Breast epithelium (tissue), 4 donors: ENCODE measurements at places on chromosomes 13 and 19. TPM values are rescaled to one million over a fixed set of nuclear protein-coding genes. Genes with fewer than 3 reads are reported as not detected.

LSM14A gene
- 106 TPM for total RNA-seq

- H3K4me3 ChIP-seq: no peak overlapping the region
- no peaks in the 10 kb centered on the region for H3K4me1 ChIP-seq
- no peak for DNase-seq
- H3K27ac ChIP-seq: no peak overlapping the region
Measured at GRCh38 chr19:55094456-55095259, 19.0 kb downstream of the EPS8L1 start.

DNA sequence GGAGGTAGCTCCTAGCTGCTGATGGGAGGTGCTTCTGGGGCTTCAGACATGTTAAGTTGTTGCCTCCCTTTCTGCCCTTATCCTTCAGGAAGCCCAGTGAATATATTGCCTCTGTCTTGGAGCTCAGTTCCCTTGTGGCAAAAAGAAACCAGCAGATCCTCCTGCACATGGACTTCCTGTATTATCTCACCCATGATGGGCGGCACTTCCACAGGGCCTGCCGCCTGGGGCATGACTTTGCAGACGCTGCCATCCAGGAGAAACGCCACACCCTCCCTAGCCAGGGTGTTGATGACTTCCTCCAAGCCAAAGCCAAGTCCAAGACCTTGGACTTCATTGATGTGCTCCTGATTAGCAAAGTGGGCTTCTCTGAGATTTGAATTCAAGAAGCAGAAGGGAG lies 6.0 kb upstream of the CYP4F12 start:
- no peaks in the 10 kb centered on the region for H3K27me3 ChIP-seq
- no peaks in the 10 kb centered on the region for H3K4me1 ChIP-seq
- no peak overlapping the region for H3K27ac ChIP-seq
- H3K4me3 ChIP-seq: no peak overlapping the region
- no peaks in the 10 kb centered on the region for H3K36me3 ChIP-seq

GRCh38 chr13:24145674-24146073 lies 14.8 kb upstream of the SPATA13 start:
- no peak for DNase-seq
- H3K27ac ChIP-seq: peak overlapping the region; percentile 9
- H3K4me3 ChIP-seq: no peak overlapping the region
- H3K27me3 ChIP-seq: no peaks in the 10 kb centered on the region
- no peaks in the 10 kb centered on the region for H3K4me1 ChIP-seq
- no peaks in the 10 kb centered on the region for H3K36me3 ChIP-seq

ZGLP1 gene
- 1.3 TPM for total RNA-seq

DNA sequence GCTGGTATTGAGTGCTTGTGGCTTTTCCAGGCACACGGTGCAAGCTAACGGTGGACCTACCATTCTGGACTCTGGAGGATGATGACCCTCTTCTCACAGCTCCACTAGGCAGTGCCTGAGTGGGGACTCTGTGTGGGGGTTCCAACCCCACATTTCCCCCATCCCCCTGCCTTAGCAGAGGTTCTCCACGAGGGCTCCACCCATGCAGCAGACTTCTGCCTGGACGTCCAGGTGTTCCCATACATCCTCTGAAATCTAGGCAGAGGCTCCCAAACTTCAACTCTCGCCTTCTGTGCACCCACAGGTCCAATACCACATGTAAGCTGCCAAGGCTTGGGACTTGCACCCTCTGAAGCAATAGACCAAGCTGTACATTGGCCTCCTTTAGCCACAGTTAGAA lies 25.3 kb upstream of the ZSCAN18 start:
- H3K27me3 ChIP-seq: no peaks in the 10 kb centered on the region
- H3K4me1 ChIP-seq: no peaks in the 10 kb centered on the region
- DNase-seq: no peak

TECR gene
- 43.4 TPM for total RNA-seq

- no peak for DNase-seq
- peaks cover 45% of the 10 kb centered on the region for H3K4me1 ChIP-seq
- no peaks in the 10 kb centered on the region for H3K36me3 ChIP-seq
- H3K4me3 ChIP-seq: peak overlapping the region; percentile 70
- no peaks in the 10 kb centered on the region for H3K27me3 ChIP-seq
Measured at GRCh38 chr19:1132552-1133383, 29.0 kb downstream of the GPX4 start.

DNA sequence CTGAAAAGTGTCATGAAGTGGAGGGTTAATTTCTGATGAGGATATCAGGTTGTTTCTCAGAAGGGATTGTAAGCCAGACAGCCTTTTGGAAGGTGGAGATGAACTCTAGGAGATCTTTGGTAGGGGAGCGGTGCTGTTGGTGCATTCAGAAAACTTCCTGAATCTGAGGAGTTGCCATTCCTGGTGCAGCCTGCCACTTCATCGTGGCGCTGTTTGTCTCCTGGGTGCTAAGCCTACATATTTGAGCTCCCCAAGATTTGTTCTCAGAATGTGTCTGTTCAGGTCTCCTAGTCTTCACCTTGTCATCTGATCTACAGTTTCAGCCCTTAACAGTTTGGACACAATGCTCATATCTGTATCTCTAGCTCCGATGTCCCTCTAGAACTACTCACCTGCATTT lies 285.6 kb downstream of the MTUS2 start:
- H3K36me3 ChIP-seq: no peaks in the 10 kb centered on the region
- DNase-seq: no peak
- no peak overlapping the region for H3K27ac ChIP-seq
- H3K4me3 ChIP-seq: no peak overlapping the region

FBL gene
- 145 TPM for total RNA-seq
